ENCODE measurements at places on chromosomes 1 and 21. TPM values are rescaled to one million over a fixed set of nuclear protein-coding genes. Genes with fewer than 3 reads are reported as not detected.

DNA sequence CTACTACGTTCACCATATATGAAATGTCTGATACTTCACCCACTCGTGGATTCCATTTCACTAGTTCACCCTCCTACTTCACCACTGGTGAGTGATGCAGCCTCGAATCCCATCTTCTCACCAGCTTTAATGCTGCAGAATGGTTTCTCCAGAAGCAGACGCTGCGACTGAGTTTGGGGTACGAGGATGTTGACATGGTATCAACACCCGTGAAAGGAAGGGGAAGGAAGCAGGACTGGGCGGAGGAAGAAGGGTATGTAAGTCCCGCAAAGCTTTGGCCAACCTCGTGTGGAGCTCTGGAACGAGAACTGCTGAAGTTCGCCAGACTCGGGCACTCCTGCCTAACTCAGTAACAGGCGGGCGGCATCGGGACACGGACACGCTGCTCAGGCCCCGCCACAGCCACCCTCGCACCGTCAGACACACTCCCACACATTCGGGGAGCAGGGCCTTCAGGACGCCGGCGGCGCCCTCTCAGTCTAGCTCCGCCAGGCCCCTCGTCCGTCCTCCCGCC lies 833 bp upstream of the DIP2A start:
- H3K27me3 ChIP-seq: no peaks in the 10 kb centered on the region
- peaks cover 16% of the 10 kb centered on the region for H3K4me1 ChIP-seq
- peak overlapping the region; percentile 94 for H3K4me3 ChIP-seq
- DNase-seq: no peak

DNA sequence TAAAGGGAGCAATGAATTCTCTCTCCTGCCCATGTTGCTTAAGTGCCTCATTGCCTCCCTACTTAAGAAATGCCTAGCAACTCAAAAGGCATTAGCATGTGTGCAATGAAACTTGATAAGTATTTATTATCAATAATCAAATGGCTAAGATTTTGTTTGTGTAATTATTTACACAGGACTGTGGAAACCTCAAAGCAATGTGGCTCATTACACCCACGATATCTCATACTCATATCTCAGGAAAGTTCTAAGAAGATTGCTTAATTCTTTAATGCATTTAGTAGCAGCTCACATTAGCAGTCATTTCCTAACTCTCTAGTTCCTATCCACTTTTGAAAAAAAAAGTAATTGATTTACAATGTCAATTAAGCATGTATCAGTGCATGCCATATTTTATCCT lies 253.3 kb downstream of the DUSP10 start:
- H3K36me3 ChIP-seq: no peaks in the 10 kb centered on the region
- no peaks in the 10 kb centered on the region for H3K27me3 ChIP-seq
- no peak overlapping the region for H3K4me3 ChIP-seq
- no peak overlapping the region for H3K27ac ChIP-seq
- DNase-seq: no peak

DNA sequence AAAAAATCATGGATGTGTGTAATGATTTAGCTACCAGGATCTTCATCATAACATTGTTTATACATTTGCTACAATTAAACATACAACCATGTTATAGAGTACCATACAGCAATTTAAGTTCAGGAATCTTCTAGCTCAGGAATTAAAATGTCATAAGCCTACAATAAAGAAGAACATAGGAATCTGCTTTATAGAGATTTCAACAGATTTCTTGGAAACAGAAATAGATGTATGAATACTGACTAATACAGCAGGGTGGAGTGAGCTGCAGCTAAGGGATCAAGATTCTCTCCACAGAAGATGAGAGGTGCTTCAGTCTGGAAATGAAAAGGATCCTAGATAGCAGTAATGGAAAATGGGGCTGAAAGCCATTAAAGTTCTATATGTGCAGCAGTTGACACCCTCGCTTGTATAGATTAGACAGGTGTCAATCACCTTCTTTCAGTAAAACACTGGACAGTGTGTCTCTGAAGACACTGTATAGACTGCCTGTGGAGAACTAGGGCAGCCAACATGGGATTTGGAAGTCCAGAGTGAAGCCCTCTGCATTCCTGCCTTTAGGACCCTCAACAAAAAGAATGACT lies 73.9 kb downstream of the DNTTIP2 start:
- no peak overlapping the region for H3K27ac ChIP-seq
- H3K4me3 ChIP-seq: no peak overlapping the region
- H3K4me1 ChIP-seq: no peaks in the 10 kb centered on the region
- DNase-seq: no peak
- no peaks in the 10 kb centered on the region for H3K27me3 ChIP-seq

DNA sequence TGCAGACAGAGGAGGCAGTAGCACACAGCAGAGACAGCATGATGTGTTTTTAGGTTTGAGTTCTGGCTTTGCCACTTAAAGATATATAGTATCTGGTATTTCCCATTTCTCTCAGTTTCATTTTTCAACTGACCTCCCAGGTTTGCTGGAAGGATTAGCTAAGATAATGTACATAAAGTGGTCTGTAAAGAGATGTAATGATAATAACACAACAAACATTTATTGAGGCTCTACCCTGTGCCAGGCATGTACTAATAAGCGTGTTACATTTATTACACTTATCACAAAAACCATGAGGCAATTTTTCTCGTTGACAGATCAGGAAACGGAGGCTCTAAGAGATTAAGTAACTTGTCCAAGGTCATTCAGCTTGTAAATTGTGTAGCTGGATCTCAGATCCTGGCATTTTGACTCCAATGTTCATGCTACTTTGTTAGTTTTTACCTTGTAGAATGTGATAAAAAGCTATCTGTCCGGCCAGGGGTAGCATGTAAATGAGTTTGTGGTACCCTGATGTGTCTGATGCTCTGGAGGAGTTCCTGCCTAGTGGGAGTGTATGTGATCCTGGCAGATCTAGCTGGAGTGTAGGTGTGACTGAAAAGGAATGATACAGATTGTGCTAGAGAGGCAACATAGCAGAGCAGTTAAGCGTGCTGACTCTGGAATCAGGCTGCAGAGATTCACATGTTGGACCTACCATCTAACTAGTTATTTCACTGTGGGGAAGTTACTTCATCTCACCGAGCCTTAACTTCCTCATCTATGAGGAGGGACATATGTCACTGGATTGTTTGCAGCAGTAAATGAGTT lies 146.6 kb downstream of the VPS13D start:
- H3K4me1 ChIP-seq: no peaks in the 10 kb centered on the region
- no peaks in the 10 kb centered on the region for H3K27me3 ChIP-seq
- H3K27ac ChIP-seq: no peak overlapping the region
- H3K4me3 ChIP-seq: no peak overlapping the region

- H3K36me3 ChIP-seq: no peaks in the 10 kb centered on the region
- H3K4me3 ChIP-seq: no peak overlapping the region
- H3K27ac ChIP-seq: no peak overlapping the region
- peaks cover 2% of the 10 kb centered on the region for H3K4me1 ChIP-seq
- no peak for DNase-seq
Measured at GRCh38 chr1:212231372-212231771, 53.8 kb upstream of the PPP2R5A start.

- no peak for DNase-seq
- no peak overlapping the region for H3K27ac ChIP-seq
- no peaks in the 10 kb centered on the region for H3K36me3 ChIP-seq
- no peaks in the 10 kb centered on the region for H3K27me3 ChIP-seq
Measured at GRCh38 chr1:111489604-111490003, 13.8 kb downstream of the ADORA3 start.

Gene ASCL5
- not detected for total RNA-seq

Gene CTSS
- 241 TPM for total RNA-seq

Gene TMEM125
- not detected for total RNA-seq

Gene LIN28A
- total RNA-seq: not detected

All from B cell (primary cell).